Ascending aorta (tissue), 2 donors: ENCODE measurements at places on chromosomes 13 and 19. TPM values are rescaled to one million over a fixed set of nuclear protein-coding genes. Genes with fewer than 3 reads are reported as not detected.

DNA sequence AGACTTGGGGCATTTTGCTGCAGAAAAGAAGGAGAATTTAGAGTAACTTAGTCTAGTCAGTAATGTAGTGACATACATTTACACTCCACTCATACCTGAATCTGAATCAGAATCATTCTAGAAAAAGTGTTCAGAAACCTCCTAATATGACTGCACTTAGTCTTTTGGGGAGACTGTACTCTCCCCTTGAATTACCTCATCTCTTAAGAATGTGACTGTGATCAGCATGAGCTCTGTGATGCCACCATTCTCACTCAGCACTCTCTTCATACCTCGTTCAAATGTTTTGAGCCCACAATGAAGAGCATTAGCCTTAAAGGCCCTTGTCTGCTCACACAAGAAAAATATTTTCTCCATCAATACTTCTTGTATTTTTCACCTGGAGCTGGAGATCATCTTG is 229.4 kb downstream of the FGF14 start:
- H3K4me3 ChIP-seq: no peak overlapping the region
- no peaks in the 10 kb centered on the region for H3K27me3 ChIP-seq
- H3K27ac ChIP-seq: no peak overlapping the region
- H3K4me1 ChIP-seq: no peaks in the 10 kb centered on the region
- no peak for DNase-seq
- H3K36me3 ChIP-seq: no peaks in the 10 kb centered on the region

GRCh38 chr19:32599736-32600157 is 18.8 kb downstream of the PDCD5 start:
- no peak overlapping the region for H3K27ac ChIP-seq
- H3K27me3 ChIP-seq: no peaks in the 10 kb centered on the region
- H3K36me3 ChIP-seq: peaks cover 67% of the 10 kb centered on the region
- DNase-seq: no peak
- no peaks in the 10 kb centered on the region for H3K4me1 ChIP-seq

- DNase-seq: no peak
- no peaks in the 10 kb centered on the region for H3K36me3 ChIP-seq
- H3K4me3 ChIP-seq: no peak overlapping the region
- no peaks in the 10 kb centered on the region for H3K4me1 ChIP-seq
- H3K27ac ChIP-seq: no peak overlapping the region
These were observed 27.0 kb downstream of the TNFSF11 start for GRCh38 chr13:42600943-42601342.

DNA sequence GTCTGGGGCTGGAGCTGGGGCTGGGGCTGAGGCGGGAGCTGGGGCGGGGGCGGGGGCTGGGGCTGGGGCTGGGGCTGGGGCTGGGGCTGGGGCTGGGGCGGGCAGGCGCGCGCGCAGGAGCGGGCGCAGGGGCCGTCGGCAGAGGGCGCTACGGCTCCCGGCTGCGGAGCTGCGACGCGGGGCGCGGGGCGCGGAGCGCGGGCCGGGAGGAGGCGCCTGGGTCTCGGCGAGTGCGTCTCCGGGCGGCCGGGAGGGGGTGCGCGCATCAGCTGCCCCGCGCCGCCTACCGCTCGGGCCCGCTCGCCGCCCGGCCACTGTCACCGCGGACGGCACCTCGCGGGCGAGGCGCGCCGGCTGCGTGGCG is 422 bp upstream of the MTUS2 start:
- peak overlapping the region; percentile 44 for H3K27ac ChIP-seq
- peak overlapping the region; percentile 84 for H3K4me3 ChIP-seq

DNA sequence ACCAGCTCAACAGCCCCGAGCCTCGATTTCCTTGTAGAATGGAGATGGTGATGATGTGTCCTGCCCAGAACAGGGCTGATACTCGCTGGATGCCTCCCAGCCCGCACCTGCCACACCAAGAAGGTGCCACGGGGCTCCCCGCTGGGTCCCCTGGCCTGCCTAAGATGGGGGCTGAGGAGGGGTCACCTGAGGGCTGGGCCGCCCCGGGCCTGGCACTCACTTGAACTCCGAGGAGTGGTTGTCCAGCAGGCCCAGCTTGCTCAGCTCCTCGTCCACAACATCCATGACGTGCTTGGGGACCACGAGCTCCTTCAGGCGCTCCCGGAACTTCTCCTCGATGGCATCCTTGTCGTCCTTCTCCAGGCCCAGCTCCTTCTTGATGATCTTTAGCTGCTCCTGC is 14.4 kb downstream of the LONP1 start:
- H3K4me3 ChIP-seq: no peak overlapping the region
- no peak for DNase-seq
- H3K4me1 ChIP-seq: no peaks in the 10 kb centered on the region
- H3K36me3 ChIP-seq: peaks cover 62% of the 10 kb centered on the region
- no peak overlapping the region for H3K27ac ChIP-seq

- no peak overlapping the region for H3K27ac ChIP-seq
- H3K4me1 ChIP-seq: no peaks in the 10 kb centered on the region
- no peaks in the 10 kb centered on the region for H3K27me3 ChIP-seq
- DNase-seq: no peak
- peak overlapping the region; percentile 21 for H3K4me3 ChIP-seq
These were observed 65.9 kb upstream of the ZNF599 start for GRCh38 chr19:34838753-34839431.

DNA sequence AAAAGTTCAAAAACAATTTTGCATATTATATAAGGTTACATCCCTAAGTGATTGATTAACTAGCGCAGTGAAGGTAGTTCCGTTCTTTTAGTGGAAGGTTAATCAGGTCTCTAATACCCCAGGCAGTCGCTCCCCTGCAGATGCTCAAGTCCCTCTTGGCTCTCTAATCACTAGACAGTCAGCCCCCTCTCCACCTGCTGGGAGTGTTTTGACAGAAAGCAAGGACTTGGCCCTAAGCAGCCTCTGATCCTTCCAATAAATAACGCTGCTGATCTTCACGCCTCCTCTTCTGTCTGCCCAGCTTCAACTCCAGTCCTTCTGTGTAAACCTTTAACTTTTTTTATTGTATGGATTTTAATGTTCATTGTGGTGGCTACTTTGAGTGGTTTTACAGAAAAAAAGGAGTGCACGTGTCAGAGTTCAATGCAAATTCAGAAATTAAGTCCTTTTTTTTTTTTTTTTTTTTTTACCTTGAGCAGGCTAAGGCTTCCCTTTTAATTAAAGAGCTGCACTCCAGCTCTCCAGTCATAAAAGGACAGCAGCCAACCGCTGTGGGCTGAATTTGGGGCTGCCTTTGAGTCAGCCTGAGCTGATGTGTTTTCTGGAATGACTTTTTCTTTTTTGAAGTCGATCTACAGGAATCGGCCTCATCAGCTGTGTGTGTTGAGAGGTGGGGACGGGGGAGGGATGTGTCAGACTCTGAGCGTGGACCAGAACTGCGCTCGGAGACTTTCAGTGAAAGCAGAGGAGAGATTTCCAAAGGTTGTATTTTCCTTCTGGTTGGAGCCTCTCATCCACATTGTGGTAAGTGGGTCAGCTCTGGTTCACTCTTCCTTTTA is 33.8 kb upstream of the MYO16 start:
- DNase-seq: no peak
- H3K4me3 ChIP-seq: no peak overlapping the region
- no peaks in the 10 kb centered on the region for H3K36me3 ChIP-seq
- H3K4me1 ChIP-seq: no peaks in the 10 kb centered on the region
- H3K27me3 ChIP-seq: no peaks in the 10 kb centered on the region

GRCh38 chr19:35076657-35077056 is 35.1 kb downstream of the HPN start:
- no peak overlapping the region for H3K27ac ChIP-seq
- H3K27me3 ChIP-seq: no peaks in the 10 kb centered on the region
- no peaks in the 10 kb centered on the region for H3K4me1 ChIP-seq

DNA sequence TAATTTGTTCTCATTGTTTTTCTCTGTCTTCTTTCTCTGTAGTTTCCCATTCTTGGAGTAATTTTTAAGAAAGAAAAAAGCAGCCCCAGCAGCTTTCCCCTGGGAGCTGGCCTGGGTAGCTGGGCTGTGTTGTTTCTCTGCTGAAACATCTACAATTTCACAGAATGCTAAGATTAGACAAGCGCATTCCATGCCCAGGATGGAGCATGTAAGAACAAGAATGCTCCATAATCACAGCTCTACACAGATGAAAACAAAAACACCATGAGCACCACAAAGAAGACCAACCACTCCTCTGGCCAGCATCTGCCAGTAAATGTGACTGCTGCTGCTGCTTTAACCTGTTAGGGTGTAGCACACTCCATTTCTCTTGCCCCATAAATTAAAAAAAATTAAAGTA is 239.2 kb upstream of the SLITRK1 start:
- DNase-seq: no peak
- no peaks in the 10 kb centered on the region for H3K4me1 ChIP-seq
- no peak overlapping the region for H3K4me3 ChIP-seq
- no peaks in the 10 kb centered on the region for H3K36me3 ChIP-seq
- no peak overlapping the region for H3K27ac ChIP-seq
- H3K27me3 ChIP-seq: no peaks in the 10 kb centered on the region

DNA sequence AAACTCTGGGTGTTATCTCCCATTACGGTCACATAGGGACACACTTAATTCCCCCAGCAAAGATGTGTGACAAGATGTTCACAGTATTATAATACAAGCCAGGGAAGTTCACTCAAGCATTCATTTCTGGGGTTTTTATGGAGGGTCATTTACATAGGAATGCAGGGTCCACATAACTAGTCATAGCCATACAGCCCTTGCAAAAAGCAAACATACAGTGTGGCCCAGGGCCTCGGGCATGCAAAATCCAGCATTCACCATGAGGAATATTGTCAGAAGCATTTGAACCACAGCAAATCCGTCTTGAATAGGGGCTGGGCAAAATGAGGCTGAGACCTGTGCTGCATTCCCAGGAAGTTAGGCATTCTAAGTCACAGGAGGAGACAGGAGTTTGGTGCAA is 13.0 kb upstream of the ZNF460 start:
- H3K27ac ChIP-seq: no peak overlapping the region
- DNase-seq: no peak
- no peaks in the 10 kb centered on the region for H3K27me3 ChIP-seq
- H3K36me3 ChIP-seq: peaks cover 4% of the 10 kb centered on the region
- H3K4me1 ChIP-seq: no peaks in the 10 kb centered on the region
- H3K4me3 ChIP-seq: no peak overlapping the region

GRCh38 chr19:34241513-34242337 is 12.6 kb upstream of the GARRE1 start:
- DNase-seq: no peak
- H3K36me3 ChIP-seq: no peaks in the 10 kb centered on the region
- H3K27me3 ChIP-seq: no peaks in the 10 kb centered on the region
- H3K27ac ChIP-seq: no peak overlapping the region
- peaks cover 2% of the 10 kb centered on the region for H3K4me1 ChIP-seq

Gene EMP3
- total RNA-seq: 18.2 TPM

Gene BIVM
- total RNA-seq: 19.1 TPM

Gene MAB21L1
- total RNA-seq: not detected

Gene ZNF681
- total RNA-seq: 1.9 TPM

Gene OLFM2
- 0.96 TPM for total RNA-seq

Gene BTBD2
- total RNA-seq: 90.1 TPM

Gene ZNF486
- 1.1 TPM for total RNA-seq
